ENCODE measurements at places on chromosomes 2 and 18. TPM values are rescaled to one million over a fixed set of nuclear protein-coding genes. Genes with fewer than 3 reads are reported as not detected.

The CIB4 gene
- not detected for total RNA-seq

The STAT4 gene
- 0.74 TPM for total RNA-seq

- no peak for DNase-seq
Observed at GRCh38 chr18:59884351-59884750, 15.4 kb upstream of the PMAIP1 start.

DNA sequence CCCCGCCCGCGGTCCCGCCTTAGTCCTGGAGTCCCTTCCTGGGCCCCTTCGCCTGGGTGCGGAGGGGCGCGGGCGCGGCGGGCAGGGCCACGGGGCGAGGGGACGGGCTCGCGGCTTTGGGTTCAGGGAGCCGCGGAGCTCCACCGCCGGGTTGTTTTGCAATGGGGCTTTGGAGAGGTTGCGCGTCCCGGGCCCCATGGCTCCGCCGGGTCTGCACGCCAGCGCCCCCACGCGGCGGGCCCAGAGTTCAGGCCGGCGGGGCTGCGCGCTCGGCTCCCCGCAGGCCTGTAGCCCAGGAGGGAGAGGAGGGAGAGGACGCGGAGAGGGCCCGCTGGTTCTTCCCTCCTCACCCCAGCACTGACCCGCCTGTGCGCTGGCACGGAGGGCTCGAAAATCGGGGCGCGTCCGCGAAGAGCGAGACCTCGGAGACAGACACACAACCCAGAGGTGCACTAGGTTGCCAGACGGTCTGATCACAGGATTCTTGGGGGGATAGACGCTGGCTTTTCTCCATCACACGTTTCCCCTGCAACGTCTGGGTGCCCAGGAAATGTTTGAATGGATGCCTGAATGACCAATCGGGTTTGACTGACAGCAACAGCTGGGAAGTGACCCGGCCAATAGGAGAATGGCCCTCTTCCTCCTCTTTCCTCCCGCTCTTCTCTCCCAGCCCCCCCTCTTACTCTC lies 4.9 kb upstream of the SIX2 start:
- DNase-seq, result peak; percentile 77

DNA sequence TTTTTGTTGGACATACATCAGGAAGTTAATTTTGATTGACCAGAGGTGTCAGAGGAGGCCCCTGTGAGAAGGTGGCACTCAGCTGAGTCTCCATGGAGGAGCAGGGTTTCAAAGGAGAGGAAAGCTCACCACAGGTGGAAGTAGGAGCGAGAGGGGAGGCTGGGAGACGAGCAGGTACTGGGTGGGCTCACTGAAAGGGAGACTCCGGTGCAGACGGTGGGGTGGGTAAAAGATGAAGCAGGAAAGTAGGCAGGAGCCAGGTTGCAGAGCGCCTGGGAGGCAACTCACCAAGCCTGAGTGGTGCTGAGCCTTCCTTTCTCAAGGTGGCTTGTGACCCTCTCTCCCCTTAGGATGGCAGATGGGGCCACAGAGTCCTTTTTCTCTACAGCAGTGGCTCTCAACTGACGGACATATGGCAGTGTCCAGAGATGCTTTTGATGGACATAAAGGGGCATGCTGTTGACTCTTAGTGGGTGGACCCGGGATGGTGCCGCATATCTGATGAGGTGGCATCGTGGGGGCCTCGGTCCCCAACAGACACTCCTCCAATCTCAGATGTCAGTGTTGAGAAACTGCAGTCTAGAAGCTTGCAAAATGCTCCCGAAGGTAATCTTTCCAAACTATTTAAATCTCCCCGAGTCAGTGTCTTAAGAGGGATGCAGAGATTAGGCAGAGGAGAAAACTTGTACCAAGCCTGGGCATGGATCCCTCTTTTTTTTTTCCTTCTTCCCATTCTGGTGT lies 64.0 kb downstream of the LPIN1 start:
- DNase-seq, result no peak

- DNase-seq, result no peak
Observed at GRCh38 chr2:40358783-40359182, 93.1 kb downstream of the SLC8A1 start.
